ENCODE measurements at places on chromosomes 5 and 9.

DNA sequence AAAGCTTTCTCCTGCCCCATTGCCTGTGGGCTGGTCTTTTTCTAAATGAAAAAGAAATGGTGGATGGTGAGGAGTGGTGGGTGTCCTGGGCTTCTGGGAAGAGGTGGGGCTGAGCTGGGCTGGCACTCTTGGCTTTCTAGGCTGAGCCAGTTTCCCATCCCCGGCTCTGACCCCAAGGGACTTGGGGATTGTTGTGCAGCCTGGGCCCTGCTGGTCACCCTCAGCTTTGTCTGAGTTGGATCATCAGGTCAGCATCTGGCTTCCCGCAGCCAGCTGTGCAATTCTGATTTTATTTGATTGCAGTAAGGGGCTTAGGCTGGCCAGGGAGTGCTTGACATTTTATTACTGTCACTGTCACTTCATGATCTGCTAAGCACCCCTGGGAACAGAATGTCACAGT lies 25.3 kb downstream of the GLRA1 start:
- DNase-seq = no peak

DNA sequence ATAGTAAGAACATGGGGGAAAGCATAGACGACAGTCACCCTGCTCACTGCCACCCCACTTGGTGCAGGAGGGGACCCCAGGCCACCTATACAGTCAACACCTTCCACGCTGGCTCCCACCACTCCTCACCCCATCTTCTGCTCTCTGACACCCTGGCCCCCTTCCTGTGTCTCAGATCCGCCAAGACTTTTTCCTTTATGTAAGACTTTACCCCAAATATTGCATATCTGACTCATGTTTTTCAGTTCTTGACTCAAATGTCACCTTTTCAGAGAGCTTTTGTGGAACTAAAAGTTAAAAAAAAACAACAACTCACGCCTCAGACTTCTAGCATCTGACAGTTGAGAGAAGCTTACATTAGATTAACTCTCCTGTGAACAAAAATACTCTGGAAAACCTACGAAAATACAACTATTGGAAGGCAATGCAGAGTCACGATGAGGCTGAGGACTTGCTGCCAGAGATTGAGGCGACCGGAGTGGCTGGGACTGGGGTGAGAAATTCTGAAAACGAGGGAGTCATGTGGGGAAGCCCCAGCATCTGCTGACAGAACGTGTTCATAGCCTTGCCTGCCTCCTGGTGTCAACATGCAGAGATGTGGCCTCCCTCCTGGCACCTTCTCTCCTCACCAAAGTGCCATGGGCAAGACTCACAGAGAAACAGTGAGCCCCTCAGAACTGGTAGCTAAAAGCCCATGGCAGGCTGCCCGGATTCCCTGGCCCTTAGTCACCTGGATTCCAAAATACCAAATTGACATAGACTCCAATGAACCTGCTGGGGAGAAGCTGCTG lies 22.4 kb upstream of the FCN2 start:
- DNase-seq = no peak

- no peak for DNase-seq
Measured at GRCh38 chr5:60330236-60330635, 369.7 kb downstream of the DEPDC1B start.

- DNase-seq = no peak
Measured at GRCh38 chr5:167819406-167819805, 472.0 kb upstream of the WWC1 start.

- DNase-seq = no peak
Measured at GRCh38 chr5:135546912-135547311, 11.1 kb upstream of the NEUROG1 start.

Measured in Karpas-422 (cell line).